ENCODE measurements at places on chromosomes 4 and X.
A peak's percentile ranks its signal among the peaks of the same experiment; 100 is the strongest.

DNA sequence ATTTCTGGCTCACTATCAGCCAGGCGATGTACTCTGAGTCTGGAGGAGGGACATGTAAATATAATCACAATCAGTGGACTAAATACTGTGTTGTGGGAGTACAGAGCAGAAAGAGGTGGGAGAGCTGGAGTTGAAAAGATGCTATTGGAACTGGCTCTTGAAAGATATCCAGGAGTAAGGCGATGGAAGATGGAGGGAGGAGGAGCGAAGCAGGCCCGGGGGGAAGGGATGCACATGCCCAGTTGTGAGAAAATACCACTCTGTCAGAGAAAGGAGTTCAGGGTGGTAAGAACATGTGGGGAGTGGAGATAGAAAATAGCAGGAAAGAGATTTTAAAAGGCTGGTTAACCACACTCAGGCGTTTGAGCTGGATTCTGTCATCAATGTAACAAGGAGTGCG, 216.9 kb upstream of the ETNPPL start:
- no peak for DNase-seq

GRCh38 chr4:7769396-7770223, 170.1 kb downstream of the AFAP1 start:
- DNase-seq, result no peak

- peak; percentile 63 for DNase-seq
Measured at GRCh38 chrX:136665258-136665900, 17.4 kb downstream of the CD40LG start.

GRCh38 chrX:134622813-134623185, 35.5 kb downstream of the PLAC1 start:
- DNase-seq, result no peak

- DNase-seq, result no peak
Measured at GRCh38 chrX:130167040-130167439, 1.4 kb upstream of the AIFM1 start.

- no peak for DNase-seq
Measured at GRCh38 chr4:1211891-1212545, 36.9 kb downstream of the CTBP1 start.

DNA sequence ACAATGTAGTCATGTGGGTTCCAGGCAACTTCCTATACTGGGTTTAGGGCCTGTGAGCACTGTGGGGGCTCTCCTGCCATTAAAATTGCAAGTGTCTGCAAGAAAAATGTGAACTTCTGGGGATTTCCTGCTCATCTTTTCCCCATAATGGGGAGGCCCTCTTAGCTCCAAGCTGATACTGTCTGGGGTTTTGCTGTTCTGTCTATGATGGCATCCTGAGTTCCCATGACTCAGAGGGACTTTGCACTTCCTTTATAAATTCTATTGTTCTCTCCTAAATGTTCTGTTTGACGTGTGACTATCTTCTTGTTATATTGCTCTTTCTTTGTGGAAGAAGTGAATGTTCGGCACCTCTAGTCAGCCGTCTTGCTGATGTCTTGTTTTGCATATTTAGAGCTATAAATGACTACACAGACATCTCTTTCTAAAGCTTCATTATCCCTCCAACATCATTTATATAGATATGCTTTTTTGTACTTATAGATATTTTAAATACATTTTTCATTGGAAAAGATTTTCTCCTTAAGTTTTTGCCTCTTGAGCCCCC, 465.8 kb downstream of the NAF1 start:
- peak; percentile 12 for DNase-seq

GRCh38 chr4:120844528-120844921, 78.0 kb downstream of the PRDM5 start:
- DNase-seq, result peak; percentile 74

- DNase-seq, result peak; percentile 48
Measured at GRCh38 chr4:82430964-82431745, 765 bp downstream of the ENOPH1 start.

- no peak for DNase-seq
Measured at GRCh38 chrX:124347242-124347641, 879 bp downstream of the SH2D1A start.

DNA sequence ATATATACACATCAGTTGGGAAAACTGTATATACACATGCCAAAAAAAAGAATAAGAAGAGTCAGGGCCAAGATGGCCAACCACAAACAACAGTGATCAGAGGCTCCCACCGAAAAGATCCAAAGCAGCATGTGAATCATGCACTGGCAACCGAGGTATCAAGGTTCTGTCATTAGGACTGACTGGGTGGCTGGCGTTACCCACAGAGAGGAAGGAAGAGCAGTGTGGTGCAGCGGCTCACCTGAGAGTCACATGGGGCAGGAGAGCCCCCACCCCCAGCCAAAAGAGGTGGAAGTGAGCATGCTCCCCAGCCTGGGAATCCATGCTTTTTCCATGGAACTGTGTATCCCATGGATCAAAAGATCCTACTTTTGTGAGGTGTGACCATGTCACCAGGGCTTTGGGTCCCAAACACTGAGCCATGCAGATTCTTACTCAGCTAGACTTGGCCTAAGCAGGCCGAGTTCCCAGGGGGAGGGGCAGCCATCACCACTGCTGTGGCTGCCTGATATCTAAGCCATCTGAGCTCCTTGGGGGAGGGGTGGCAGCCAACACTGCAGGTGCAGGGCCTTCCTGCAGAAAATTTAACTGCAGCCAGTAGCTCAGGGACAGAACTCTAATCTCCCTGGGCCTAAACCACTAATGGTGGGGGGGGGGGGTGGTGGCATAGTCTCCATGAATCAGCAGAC, 52.8 kb downstream of the P2RY10 start:
- peak; percentile 1 for DNase-seq

- DNase-seq, result no peak
Measured at GRCh38 chr4:78624048-78624447, 72.5 kb downstream of the ANXA3 start.

- DNase-seq, result no peak
Measured at GRCh38 chr4:174669270-174669669, 147.0 kb upstream of the HPGD start.

DNA sequence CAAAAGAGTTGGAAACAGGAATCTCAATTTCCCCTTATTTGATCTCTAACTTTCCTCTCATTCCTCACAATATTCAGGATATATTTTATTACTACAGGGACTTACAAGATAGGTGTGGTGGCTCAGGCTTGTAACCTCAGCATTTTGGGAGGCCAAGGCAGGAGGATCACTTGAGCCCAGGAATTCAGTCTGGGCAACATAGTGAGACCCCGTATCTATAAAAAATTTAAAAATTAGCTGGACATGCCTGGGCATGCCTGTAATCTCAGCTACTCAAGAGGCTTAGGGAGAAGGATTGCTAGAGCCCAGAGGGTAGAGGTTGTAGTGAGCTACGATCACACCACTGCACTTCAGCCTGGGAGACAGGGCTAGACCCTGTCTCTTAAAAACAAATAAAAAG, 200.4 kb downstream of the CAMK2D start:
- DNase-seq, result no peak

DNA sequence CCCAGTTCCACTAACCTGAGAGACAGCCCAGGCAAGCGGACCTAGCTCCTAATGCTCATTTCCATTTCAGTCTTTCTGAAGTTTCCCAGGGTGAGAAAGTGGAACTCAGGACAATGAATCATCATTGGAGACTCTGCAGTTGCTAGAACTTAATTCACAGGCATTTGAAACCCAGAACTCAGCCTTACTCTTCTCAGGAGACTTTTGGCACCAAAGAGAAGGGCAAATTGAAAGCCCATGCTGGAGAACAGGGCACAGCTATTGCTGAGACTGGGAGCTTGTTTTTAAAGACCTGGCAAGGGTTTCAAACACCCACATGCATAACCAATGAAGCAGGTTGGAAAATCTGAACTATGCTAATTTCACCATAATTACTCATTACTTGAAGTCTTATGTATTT, 36.0 kb downstream of the BST1 start:
- no peak for DNase-seq

DNA sequence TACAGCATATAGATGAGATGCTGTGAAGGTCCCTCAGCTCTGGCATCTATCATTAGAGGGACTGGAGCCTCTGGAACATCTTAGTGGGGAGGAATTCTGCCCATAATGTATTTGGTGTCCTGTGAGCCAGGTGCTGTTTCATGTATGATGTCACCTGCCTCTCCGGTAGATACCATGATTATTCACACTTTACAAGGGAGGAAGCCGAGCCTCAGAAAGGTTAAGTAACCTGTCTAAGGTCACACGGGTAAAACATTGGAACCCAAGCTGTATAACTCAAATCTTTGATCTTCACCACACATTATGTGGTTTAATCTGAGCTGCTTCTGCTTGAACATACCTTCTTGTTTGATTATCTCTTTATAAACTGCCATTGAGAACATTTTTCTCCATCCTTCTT, 442.8 kb downstream of the BCOR start:
- DNase-seq, result no peak

GRCh38 chr4:89497517-89498308, 190.1 kb upstream of the GPRIN3 start:
- no peak for DNase-seq

GRCh38 chr4:184806229-184806550, 19.6 kb downstream of the ACSL1 start:
- DNase-seq, result no peak

Measured in GM12865 (cell line).